ENCODE measurements at places on chromosomes 2 and 18. TPM values are rescaled to one million over a fixed set of nuclear protein-coding genes. Genes with fewer than 3 reads are reported as not detected.

GRCh38 chr18:62771494-62772270, 56.3 kb downstream of the PHLPP1 start:
- no peak for DNase-seq

DNA sequence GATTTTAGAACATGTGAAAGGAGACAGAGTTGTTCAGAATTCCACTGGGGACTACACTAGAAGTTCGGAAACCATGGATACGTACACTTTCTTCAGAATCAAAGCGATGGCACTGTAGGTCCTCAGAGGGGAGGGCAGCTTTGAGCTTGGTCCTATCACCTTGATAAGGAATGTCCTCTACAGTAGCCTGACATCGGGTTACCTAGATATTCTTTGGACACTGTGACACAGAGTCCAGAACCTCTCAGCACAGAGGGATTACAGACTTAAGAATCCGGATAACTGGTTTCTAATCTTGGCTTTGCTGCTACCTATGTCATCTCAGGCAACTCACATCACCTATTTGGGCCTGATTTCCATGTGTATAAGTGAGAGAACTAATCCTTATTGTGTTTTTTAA, 14.0 kb downstream of the LBH start:
- DNase-seq, result no peak

The RPL37A gene
- total RNA-seq, result 2,378 TPM

The TMEM198 gene
- 5.8 TPM for total RNA-seq

DNA sequence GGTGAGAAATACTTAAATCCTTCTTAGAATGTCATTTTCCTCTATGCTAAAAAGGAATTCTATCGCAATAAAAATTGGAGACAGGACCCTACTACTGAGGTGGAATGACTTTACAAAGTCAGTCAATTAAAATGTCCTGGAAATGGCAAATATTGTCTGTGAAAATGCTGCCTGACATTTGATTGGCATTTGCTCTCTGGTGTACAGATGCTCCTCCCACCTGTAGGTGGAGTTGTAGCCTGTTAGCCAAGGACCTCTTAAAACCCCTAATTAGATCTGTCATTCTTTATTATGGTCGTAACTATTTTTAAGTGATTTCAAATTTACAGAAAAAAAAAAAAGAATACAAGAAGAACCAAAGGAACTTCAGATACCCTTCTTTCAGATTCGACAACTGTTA, 393.1 kb upstream of the KLHL29 start:
- DNase-seq, result no peak

The PDE11A gene
- 1.4 TPM for total RNA-seq

The ZEB2 gene
- total RNA-seq, result 0.95 TPM

- no peak for DNase-seq
These were observed 19.4 kb downstream of the KCNIP3 start for GRCh38 chr2:95316466-95317122.

All from PC-9 (cell line).